ENCODE measurements at places on chromosomes 6 and 20.

DNA sequence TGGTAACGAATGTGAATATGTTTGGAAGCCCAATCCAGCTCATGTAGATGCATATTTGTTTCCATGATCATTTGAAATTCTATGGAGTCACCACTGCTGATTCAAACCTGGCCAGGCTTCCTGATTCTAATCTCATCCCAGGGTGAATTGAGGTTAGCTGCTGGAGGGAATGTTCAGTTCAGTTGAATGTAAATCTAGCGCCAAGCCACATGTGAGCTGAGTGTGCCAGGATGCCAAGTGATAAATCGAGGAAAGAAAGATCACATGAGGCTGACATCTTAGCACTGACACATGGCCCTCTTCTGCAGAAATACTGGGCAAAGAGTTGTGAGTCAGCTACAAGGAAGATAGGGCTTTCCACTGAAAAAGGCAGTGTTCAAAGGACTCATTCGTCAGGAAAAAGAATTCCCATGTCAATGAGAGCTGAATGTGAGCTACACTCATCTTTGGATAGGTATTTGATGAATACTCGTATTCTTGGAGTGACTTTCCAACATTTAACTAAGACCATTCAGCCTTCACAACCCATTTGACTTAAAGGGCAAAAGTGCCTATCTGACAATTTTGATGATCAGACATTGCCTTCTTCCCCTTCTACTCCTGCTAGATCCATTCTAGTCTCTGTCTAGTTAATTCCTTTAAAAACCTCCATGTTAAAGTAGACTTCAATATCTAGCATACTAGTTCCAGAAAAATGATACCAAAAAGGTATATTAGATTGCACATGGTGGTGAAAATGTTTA lies 172.1 kb downstream of the MTFR2 start:
- DNase-seq: no peak

- no peak for DNase-seq
Measured at GRCh38 chr6:150191809-150192208, 49.0 kb downstream of the PPP1R14C start.

DNA sequence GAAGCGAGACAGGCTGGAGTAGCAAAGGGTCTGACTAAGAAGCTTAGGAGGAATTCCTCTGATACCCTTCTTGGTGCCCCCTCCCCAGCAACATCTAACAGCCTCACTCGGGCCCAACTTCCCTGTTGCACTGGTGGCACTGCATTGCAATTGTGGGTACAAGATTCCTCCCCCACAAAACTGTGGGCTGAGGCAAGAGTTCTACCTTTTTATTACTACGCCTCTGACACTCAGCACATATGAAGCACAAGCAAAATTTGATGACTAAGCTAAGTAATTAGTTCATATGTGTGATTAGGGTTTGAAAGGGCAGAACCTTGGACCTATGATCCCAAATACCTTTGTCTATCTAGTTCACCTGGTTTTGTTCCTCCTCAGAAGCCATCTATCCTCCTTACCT lies 83.5 kb downstream of the ZHX3 start:
- DNase-seq: no peak

- no peak for DNase-seq
Measured at GRCh38 chr20:6882561-6883291, 115.2 kb downstream of the BMP2 start.

GRCh38 chr6:71199736-71200135 lies 88.9 kb upstream of the OGFRL1 start:
- DNase-seq: no peak

- no peak for DNase-seq
Measured at GRCh38 chr20:46232539-46232938, 75.8 kb downstream of the CDH22 start.

DNA sequence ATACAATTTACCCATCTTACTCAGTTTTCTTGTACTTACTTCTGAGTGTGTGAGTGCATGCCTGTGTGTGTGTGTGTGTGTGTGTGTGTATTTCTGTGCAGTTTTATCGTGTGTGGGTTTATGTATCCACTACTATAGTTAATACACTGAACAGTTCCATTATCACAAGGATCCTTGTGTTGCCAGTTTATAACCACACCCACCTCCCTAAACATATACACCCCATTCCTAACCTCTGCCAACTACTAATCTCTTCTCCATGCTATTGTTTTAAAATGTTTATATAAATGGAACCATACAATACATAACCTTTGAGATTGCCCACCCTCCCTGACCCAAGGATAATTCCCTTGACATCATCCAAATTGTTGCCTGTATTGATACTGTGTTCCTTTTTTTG lies 18.7 kb downstream of the POFUT1 start:
- DNase-seq: no peak

DNA sequence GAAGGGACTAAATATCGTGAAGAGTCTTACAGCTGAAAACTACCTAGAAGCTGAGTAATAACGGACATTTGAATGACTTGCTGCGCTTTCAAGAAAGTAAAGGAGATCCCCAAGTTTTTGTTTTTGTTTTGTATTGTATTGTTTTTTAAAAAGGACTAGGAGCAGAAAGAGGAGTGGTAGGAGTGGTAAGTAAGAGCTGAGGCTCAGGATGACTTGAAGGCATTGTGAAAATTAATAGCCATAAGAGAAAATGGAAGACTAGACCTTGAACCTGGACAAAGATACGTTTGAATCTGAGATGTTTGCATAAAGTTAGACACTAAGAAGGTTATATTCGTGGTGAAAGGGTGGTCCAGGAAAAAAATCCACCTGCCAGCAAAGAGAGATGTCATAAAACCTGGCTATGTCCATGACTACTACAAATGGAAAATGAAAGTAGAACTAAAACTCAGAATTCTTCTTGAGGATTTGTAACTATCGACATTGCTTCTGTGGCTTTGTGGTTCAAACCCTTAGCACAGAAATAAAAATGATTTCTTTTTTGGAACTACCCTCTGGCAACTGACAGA lies 824.8 kb upstream of the FLRT3 start:
- DNase-seq: no peak

GRCh38 chr6:157898169-157898568 lies 75.1 kb downstream of the SNX9 start:
- DNase-seq: no peak

DNA sequence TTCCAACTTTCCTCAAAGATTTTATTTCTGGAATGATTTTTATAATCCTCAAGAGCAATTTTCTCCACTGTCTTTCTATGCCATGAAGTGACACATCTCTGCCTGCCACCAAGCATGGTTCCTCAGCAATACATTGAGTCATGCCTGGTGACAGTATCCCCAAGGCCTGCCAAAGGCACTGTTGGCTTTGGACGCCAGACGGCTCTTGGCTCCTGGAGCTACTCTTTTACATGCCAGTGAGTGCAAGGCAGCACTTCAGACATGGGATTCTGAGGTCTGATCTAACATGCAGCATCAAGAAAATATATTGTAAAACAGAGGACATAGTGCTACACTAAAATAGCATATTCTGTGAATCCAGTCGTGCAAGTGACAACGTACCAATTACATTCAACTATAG lies 20.1 kb upstream of the PLEKHG1 start:
- no peak for DNase-seq

- DNase-seq: no peak
Measured at GRCh38 chr6:2344319-2344905, 99.0 kb upstream of the GMDS start.

DNA sequence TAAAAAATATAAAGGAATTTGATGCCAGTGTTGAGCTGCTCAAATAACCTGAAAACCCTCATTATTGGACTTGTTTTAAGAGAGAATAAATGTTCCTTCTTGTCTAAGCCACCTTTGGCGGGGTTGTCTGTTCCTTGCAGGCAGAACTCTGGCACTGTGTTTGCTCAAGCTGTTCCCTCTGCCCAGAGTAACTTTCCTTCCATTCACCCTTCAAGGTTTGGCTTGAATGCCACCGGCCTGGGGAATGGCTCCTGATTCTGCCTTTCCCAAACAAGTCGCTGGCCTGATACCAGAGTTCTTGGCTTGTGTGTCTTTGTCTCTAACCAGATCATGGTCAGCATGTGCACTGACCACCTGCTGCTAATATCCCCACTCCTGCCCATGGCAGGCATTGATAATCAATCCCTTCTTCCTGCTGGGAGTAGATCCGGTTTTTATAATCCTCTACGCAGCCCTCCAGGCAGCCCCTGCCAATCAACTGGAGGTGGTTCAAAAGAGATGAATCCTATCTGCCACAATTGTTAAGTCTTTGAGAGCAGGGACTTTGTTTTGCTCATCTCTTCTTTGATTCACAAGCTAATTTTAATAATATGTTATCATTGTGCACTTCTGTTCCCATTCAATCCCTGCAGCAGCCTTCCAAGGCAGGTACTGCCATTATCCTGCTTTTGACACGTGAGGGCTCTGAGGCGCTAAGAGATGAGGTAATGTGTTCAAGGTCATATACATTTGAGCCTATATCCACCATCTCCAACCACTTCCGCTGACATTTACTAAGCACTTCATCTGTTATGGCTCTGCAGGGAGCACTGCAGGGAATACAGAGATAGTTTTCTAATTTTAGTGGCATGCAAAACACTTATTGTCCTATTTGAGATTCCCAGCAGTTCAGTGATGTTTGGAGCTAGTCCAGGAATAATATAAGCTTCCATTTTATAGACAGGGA lies 3.1 kb upstream of the CCM2L start:
- no peak for DNase-seq

DNA sequence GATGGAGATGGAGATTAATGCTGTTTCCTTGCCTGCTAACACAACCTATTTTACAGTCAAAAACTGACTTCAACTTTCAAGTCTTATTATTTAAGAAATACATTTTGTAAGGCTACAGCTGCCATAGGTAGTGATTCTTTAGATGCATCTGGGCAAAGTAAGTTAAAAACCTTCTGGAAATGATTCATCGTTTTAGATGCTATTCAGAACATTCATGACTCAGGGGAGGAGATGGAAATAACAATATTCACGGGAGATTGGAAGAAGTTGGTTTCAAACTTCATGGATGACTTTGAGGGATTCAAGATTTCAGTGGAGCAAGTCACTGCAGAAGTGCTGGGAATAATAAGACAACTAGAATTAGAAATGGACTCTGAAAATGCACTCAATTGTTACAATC lies 174.9 kb upstream of the GGTLC1 start:
- no peak for DNase-seq

DNA sequence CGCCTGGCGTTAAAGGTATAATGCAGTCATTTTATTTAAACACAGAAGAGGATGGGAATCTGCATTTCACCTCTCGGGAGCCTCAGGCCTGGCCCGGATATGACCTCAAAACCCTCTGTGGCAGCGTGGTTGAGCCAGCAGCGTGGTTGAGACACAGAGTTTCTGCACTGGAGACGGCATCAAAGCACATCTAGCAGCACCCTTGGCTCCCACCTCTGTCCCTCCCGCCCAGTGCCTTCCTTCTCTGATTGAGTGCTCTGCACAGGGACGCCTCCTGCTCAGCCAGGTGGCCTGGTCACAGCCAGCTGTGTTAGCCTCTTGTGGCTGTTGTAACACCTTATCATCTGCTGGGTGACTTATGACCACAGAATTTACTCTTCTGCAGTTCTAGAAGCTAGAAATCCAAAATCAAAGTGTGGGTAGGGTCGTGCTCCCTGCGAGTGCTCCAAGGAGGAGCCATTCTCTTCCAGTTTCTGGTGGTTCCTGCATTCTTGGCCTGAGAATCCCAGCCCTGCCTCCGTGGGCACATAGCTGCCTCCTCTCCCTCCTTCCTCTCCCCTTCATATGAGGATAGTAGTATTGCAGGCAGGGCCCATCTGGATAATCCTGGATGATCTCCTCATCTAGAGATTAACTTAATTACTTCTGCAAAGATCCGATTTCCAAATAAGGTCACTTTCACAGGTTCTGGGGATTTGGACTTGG lies 156.7 kb downstream of the SYCP2 start:
- DNase-seq: no peak

GRCh38 chr6:69867639-69867976 lies 1.3 kb downstream of the COL19A1 start:
- DNase-seq: no peak

DNA sequence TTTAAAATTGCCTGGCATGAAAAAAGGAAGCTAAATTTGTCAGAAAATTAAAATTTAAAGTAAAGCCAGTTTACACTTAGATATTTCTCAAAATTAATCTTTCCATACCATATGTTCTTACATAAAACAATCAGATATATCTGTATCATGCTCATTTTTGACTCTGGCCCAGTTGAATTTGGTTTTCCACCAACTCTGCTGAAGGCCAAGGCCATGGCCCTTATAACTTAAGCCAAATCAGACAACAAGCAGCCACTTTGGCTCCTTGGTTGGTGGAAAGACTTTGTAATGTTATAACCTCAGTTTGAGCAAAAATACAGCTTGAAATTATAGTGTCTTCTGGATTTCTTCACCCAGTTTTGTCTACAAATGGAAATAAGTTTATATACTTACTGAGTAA lies 97.3 kb downstream of the CENPW start:
- no peak for DNase-seq

DNA sequence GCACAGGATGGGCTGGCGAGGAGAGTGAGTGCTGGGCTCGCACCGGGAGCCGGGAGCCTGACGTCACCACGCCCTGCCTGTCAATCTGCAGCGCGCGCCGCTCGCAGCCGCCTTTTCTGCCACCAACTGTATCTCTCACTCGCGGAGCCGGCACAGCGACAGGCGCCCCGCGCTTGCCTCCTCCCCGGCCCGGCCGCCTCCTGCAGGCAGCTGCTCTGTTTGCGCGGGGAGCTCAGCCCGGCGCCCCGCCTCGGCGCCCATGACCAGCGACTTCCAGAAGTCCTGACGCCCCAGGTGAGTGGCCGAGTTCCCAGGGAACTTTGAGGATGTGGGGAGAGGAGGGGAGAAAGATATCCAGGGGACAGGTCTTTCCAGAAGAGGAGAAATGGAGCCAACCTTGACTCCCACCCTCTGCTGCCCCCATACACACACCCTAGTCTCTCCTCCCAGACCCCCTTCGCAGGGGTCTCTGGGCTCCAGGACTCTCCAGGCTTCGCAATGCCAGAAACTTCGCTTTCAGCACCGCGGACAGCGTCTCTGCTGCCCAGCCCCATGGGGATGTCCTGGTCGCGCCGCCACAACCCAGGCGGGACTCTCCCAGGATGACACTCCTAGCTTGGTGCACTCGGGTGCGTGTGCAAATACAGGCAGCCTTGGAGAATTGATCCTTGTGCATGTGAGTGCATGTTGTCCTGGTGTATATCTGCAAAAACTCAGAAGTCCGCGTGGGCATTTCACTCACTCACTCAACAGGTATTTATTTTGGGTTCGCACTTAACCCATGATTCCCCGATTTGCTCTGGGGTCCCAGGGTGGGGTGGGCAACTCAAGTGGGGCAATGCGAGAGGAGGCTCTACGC lies at the start of gene GPR6:
Gene GPR6 (plus strand): TSS at position 138 of the 859 bp plus-strand sequence. CDS start 802 bp downstream, outside the sequence.
- peak; percentile 41 for DNase-seq

GRCh38 chr6:150739711-150740349 lies 125.7 kb upstream of the MTHFD1L start:
- no peak for DNase-seq

GRCh38 chr6:11826779-11827178 lies 48.2 kb upstream of the ADTRP start:
- no peak for DNase-seq

DNA sequence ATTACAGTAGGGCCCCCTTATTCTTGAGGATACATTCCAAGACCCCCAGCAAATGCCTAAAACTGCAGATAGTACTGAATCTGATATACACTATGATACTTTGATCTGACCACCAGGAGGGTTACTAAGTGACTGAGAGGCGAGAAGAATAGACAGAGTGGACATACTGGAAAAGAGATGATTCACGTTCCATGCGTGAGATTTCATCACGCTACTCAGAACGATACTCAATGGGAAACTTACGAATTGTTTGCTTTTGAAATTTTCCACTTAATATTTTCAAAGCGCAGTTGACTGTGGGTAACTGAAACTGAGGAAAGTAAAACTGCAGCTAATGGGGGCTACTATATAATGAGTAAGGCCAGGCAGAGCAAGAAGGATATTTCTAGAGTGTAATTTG lies 60.8 kb downstream of the STX11 start:
- DNase-seq: no peak

- no peak for DNase-seq
Measured at GRCh38 chr6:134034478-134034877, 17.9 kb downstream of the SLC2A12 start.
